ENCODE measurements at places on chromosomes 2 and 18.

DNA sequence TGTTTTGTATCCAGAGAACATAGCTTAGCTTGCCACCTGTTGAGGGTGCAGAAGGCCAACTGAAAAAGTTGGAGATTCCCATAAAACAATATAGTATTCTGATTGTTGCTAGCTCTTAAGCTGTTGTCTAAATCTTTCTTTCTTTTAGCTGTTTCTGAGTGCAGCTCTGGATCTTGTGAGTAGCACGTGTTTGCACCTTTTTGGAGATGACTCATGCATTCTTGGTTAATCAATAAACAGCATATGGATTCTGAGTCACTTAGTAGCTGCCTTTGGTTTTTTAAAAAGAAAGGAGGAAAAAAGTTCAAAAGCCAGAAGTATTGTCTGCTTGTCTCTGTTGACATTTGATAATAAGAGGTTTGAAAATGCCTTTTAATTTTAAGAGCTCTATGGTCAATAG lies 483.0 kb upstream of the FSIP2 start:
- DNase-seq: no peak

DNA sequence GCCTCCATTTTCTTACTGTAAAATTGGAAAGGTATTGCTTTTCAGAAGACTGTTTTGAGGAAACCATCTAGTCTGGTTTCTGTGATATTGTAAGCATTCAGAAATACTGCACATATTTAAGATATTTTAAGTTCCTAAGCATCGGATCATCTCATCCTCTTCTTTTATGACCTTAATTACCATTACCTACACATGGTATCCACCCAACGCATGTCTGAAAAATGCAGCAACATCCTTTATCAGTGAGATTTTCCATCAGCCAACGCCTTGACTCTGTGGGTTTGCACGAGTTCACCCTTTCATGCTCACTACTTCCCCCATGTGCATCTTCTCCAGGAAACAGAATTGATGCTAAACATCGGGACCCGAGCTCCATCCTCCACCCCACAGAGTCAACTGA lies 84.3 kb downstream of the COL4A4 start:
- no peak for DNase-seq

- no peak for DNase-seq
Measured at GRCh38 chr2:191432121-191432520, 186.9 kb downstream of the MYO1B start.

GRCh38 chr2:23434721-23435121 lies 49.7 kb downstream of the KLHL29 start:
- DNase-seq: no peak

DNA sequence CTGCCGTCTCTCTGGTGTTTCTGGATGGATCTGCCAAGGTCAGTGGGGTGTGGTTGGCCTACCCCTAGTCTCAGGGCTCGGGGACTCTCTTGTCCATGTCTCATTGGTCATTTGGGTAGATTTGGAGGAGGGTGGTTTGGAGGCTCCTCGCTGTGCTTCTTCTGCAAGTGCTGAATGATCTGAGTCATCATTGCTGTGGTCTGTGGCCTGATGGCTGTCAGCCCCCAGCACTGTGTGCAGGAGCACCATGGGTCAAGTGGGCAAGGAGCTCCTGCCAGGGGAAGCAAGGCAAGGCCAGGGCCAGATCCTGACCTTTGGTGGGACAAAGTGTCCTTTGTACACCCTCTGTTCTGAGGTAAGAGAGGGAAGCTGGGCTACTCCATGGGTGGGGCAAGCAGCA lies 221.8 kb downstream of the FHOD3 start:
- DNase-seq: no peak

GRCh38 chr2:109172556-109173105 lies 43.6 kb downstream of the SH3RF3 start:
- DNase-seq: no peak

GRCh38 chr2:104240984-104241383 lies 612.9 kb upstream of the POU3F3 start:
- no peak for DNase-seq

DNA sequence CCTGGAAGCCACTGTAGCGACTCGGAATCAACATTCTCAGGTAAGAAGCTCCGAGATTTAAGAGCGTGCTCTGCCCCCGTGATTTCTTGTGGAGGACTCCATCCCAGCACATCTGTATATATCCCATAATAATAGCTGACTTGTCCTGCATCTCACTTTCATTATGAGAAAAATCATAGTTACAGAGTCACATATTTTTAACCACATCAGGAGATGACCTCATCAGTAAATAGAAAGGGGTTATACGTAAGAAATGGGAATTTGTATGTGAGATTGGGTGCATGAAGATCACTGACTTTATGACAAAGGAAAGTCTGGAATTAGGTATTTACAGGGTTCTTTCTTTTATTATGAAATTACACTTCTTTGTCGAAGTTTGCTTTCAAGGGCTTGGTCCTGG lies 16.4 kb upstream of the TMEM18 start:
- no peak for DNase-seq

DNA sequence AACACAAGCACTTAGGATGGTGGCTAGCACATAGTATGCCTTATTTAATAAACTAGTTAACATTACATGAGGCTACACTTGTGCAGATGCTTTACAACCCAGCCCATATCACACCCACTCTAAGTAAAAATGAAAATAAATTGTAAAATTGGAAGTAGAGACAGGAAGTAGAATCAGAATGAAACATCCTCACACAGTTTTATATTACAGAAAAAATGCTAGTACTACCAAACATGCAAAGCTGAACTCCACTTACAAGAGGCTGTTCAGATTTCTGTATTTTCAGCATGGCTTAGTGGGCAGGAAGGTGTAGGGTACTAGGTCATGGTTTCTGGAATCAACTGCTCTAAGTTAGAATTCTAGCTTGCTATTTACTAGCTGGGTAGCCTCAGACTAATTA lies 18.2 kb upstream of the CRIM1 start:
- no peak for DNase-seq

DNA sequence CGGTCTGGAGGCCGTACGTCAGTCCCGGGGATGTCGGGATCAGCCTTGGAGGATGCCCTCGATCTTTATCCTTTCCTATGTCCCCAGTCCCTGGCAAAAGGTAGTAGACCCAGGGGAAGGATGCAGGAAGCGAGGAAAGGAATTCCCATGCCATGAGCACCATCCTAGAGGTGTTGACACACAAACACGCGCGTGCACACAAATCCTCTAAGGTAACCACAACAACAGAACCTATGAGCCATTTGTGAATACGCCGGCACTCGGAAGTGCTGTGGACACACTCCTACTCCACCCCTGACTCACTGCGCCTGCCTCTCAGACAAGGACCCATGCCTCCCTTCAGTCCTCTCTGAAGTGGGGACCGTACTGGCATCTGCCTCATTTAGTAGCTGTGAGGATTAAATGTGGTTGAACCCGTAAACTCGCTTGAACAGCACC lies 11.3 kb upstream of the MLPH start:
- DNase-seq: no peak
